ENCODE measurements at places on chromosomes 5 and 9.

DNA sequence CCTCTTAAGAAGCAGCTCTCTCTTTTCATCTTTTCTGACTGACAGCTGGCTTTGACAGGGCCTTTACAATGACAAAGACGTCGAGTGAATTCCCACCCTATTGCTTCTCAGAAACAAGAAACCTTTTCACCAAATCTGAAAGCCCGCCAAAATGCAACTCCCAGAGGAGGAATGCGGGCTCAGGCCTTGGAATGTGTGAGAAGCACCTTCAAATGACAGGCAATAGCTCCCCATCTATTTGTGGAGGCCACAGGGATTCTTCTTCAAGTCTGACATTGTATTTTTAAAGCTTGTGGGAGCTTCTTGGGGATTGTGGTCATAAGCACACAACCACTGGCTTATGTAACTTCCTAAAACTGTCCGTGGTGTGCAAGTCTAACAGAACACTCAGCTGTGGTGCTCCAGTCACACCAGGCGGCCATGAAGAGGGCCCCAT lies 72.7 kb downstream of the DPYSL3 start:
- no peak for DNase-seq

- no peak for DNase-seq
Observed at GRCh38 chr5:90307782-90308181, 101.8 kb downstream of the CETN3 start.

DNA sequence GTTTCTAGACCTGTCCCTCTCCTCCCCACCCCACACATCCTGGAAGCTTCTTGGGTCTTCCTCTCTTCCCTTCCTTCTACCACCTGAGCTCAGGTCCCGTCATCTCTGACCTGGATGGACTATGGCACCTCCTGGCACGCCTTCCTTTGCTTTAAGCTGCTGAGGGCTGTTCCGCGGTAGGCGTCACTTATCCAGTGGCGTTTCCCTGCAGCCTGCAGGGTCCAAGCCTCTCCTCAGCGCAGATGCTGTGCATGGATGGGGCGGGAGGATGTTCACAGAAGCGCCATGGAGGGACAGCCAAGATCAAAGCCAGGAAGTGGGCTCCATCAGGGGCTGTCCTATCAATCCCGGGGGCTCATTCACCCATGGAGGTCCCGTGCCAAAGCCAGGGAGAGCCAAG lies 23.8 kb upstream of the CNOT6 start:
- DNase-seq = no peak

- DNase-seq = no peak
Observed at GRCh38 chr9:113523421-113524141, 60.1 kb downstream of the RGS3 start.

DNA sequence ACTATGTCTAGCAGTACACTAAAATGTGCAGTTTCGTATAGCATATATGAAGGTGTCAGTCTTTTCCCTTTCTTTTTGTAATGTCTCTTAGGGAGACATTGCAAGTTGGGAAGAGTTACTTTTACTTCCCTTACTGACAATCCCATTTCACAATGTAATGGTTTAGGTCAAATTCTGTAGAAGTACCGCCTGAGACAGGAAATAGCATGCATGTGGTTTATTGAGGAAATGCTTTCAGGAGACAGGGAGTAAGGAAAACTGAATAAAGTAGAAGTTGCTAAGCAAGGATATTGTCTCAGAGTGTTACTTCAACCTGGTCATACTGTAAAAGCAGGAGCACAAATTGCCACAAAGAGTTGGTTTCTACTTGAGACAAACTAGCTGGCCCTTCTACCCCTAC lies 32.1 kb upstream of the MSANTD3 start:
- DNase-seq = no peak

DNA sequence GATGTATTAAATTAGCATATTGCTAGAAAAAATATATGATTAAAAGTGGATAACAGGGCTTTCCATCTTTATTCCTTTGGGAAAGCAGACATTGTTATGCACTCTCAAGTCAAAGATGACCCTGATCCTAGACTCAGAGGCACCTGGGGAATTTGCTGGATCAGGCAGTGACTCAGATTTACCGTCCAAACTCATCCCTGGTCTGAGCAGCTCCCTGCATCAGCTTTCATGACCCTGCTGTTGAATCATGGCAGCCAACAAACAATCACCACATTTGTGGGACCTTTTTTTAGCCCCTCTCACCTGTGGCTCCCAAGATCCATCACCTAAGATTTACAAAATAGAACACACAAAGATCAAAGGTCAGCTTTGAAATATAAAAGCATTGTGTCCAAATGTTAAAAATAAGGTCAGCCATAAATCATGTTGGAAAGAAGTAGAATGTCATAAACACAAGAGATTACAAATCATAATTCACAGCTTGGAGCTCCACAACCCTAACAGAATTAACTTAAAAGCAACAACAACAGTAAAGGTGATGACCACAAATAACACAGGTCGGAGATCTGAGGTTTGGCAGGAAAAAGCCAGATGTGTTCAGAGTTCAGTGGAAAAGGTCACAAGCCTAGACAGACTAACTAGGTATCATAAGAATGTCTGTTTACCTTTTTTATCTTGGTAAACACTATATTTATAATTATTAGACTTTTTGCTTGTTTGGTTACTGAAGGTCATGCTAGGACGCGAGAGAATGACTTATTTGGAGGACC lies 55.5 kb downstream of the ZFAND5 start:
- DNase-seq = no peak

DNA sequence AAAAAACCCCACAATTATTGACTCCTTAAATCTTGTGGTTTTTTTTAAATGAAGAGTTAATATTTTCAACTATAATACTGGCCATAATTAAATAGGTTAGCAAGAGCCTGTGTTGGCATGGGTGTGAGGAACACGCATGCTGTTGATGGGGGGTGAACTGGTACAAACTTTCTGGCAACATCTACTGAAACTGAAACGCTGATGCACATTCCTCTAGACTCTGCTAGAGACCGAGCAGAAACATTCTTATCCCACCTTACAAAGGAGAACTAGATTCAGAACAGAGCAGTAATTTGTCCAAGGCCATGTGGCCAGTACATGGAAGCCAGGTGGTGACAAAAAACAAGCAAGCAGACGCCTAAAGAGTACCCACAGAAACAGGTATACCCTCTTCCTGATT lies 2.4 kb downstream of the BICD2 start:
- no peak for DNase-seq

- no peak for DNase-seq
Observed at GRCh38 chr5:12099296-12099695, 195.1 kb upstream of the CTNND2 start.

GRCh38 chr5:179203248-179203647 lies 142.0 kb downstream of the ADAMTS2 start:
- no peak for DNase-seq

DNA sequence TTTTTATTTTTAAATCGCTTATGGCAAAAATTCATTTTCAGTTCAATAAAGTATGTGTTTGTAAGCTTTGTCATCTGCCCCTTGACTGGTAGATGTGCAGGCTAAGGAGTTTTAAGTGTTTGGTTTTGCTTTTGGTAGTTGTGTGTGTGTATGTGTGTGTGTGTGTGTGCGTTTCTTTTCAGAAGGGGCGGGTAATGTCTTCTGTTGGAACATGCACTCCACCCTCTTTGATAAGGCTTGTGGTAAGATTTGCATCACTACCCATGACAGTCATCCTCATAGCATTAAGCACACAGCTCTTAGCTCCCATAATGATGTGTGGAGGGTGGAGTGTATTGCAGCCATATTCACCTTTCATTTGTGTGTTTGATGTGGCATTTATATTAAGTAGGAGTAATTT lies 92.1 kb upstream of the FSD1L start:
- DNase-seq = no peak

- no peak for DNase-seq
Observed at GRCh38 chr5:1334831-1335539, 9.9 kb downstream of the CLPTM1L start.

DNA sequence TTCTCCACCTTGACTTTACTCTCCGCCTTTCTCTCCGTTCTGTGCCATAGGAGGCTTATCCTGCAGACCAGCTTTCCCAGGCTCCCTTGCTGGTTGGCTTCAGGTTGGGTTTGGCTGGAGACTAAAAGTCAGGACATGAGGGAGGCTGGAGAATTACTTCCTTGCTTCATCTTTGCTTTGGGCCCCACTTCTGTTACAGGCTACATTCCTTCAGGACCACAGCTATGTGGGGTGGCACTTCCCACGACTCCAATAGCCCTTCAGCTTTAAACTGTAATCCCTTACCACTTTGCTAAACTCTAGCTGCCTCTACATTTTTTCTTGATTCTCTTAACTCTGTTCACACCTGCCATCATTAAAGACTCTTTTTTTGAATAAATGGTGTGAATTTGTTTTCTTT lies 186.7 kb upstream of the NR4A3 start:
- no peak for DNase-seq

- DNase-seq = no peak
Observed at GRCh38 chr5:27130587-27130986, 92.2 kb upstream of the CDH9 start.

- no peak for DNase-seq
Observed at GRCh38 chr5:157708866-157709265, 22.4 kb upstream of the THG1L start.

Measured in NCI-H510A treated with DMSO at 0.1 percent for 48 hours (cell line).